ENCODE measurements at places on chromosomes 13 and 19.

DNA sequence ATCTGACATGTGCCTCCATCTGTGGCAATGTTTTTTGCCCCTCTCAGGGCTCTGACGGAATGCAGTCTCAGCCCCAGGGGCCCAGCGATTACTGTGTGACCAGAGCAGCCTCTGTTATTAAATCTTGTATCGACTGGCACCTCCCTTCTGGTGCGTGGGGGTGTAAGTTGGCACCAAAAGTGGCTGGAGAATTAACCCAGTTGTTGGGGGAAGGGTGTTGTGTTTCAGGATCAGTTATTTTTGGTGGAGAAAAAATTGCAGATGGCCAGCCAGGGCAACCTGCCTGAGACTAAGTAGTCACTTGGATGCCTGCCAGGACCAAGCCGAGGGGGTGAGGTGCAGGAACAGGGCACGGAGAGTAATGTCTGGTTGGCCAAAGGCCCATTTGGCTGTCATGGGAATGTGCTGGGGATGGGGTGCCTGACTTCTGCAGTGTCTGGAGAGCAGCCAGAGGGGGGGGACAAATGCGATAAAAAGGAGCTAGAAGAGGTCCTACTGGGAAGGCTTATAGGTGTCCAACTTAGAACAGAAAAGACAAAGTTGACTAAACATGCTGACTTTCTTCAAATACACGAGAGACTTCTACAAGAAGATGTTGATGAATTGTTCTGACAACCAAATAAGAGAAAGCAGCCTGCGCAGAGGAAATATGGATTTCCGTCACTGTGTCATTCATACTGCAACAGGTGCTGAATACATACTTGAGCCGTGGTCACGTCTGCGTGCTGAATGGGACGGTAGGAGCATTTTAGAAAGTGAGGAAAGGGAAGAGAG, 69.8 kb downstream of the SIAH3 start:
- DNase-seq = no peak

DNA sequence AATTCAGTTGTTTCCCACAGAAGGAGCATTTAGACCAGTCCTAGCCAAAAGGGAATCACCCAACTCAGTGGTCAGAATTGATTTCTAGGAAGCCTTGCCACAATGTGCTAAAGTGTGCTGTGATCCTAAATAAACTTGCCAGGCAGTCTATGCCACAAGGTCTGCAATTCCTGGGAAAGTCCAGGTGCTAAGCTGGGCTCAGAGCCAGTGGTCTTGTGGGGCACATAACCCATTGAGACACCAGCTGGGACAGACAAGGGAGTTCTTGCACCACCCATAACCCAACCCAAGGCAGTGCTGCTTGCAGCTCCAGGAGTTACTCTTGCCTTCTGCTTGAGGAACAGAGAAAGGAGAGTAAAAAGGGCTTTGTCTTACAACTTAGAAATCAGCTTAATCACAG, 489.5 kb upstream of the SPRY2 start:
- DNase-seq = no peak

- DNase-seq = no peak
Measured at GRCh38 chr13:54383604-54384003, 1355.0 kb downstream of the OLFM4 start.

GRCh38 chr13:110520431-110521295, 40.9 kb downstream of the RAB20 start:
- DNase-seq = no peak

- DNase-seq = no peak
Measured at GRCh38 chr13:103539265-103539664, 473.0 kb upstream of the SLC10A2 start.

DNA sequence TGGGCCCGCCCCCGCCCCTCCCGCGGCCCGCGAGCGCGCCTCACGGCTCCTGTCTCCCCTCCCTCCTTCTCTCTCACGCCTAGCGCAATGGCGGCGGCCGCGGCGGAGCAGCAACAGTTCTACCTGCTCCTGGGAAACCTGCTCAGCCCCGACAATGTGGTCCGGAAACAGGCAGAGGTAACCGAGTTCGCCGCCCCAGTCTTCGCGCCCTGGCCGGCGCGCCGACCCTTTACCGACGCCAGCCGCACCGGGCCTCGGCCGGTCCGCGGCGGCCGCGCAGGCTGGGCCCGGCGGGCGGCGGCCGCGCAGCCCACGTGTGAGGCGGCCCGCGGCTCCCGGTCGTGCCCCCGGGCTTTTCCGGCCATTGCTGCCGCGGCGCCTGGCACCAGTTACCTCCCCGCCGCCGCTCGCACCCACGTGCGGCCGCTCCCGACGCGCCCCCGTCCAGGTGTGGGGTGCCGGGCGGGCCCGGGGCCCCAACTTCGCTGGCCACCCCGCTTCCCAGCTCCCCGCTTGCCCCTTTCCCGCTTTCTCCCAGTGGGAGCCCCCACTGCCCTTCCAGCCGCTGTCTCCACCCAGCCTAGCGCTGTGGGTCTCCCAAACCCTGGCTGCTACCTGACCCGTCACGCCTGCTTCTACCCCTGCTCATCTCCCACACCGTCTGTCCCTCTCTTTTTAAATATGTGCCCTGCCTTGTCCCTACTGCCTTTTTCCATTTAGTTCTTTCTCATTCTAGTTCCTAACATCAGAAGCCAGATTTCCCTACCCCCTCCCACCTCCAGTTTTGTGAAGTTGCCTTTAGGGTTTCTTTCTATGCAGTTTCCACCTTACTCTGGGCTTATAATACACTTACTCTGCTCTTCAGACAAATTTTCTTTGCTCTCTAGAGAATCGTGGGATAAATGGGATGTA, 23.4 kb downstream of the IPO5 start:
- no peak for DNase-seq
